ENCODE measurements at places on chromosomes 11 and 22. TPM values are rescaled to one million over a fixed set of nuclear protein-coding genes. Genes with fewer than 3 reads are reported as not detected.
A peak's percentile ranks its signal among the peaks of the same experiment; 100 is the strongest.

CLDN5 gene
- not detected for total RNA-seq

DNA sequence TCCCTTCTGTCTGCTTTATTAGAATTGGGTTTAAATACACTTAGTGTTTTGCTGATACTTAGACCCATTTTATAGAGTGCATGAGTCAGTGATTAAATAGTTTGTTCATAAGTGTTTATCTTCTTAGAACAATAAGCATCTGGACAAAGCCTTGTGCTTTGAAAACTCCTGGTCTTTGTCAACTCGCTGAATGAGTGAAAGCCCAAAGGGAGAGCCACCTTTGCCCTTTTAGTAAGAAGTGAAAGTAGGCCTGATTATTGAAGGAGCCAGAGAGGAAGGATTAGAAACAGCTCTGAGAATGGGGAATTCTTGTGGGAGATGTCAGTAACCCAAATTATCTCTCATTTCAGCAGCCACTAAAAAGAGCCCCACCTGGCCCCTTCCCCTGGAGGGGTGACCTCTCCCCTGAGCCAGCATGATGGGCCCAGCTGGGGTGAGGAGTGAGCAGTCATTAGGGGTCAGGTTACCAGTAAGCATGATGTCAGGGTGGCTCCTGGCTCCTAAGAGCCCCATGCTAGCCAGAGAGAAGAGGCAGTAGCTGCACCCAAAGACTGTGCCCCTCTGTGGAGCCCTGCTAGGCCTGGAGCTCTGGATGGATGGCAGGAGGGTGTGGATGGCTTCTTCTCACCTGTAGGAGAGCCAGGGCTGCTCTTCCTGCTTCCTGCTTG lies 125.1 kb upstream of the E2F8 start:
- no peaks in the 10 kb centered on the region for H3K36me3 ChIP-seq
- H3K4me1 ChIP-seq, result no peaks in the 10 kb centered on the region
- H3K27ac ChIP-seq, result no peak overlapping the region
- H3K4me3 ChIP-seq, result no peak overlapping the region

OTOG gene
- total RNA-seq, result not detected

DNA sequence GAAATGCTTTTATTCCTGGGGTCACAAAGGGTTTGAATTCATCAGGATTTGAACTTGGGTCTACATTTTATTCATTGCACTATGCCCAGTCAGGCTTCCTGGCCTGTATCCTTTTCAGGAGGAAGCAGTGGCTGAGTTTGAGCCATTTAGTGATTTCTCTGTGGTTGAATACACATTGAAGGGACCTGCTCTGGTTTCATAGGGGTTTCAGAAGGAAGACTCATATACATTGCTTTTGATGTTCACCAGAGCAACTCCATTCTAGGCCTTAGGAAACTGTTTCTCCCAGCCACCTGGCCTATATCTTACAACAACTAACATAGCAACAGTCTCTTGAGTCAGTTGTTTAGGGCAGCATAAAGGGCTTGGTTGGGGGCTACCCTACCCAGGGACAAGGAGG lies 165.7 kb downstream of the INSC start:
- H3K36me3 ChIP-seq, result no peaks in the 10 kb centered on the region
- H3K27ac ChIP-seq, result no peak overlapping the region
- H3K4me1 ChIP-seq, result no peaks in the 10 kb centered on the region

GRCh38 chr22:44181033-44181911 lies 547 bp downstream of the PARVG start:
- peak overlapping the region; percentile 95 for H3K27ac ChIP-seq
- peaks cover 28% of the 10 kb centered on the region for H3K4me1 ChIP-seq
- H3K36me3 ChIP-seq, result peaks cover 15% of the 10 kb centered on the region
- H3K27me3 ChIP-seq, result peaks cover 5% of the 10 kb centered on the region
- DNase-seq, result peak; percentile 84

All from activated CD8-positive, alpha-beta memory T cell treated with anti-CD3 and anti-CD28 coated beads, Interleukin-2, amount 10 ng/mL, durations not matched to agents 7 days and 5 days (primary cell).